ENCODE measurements at places on chromosomes 7 and 10.

DNA sequence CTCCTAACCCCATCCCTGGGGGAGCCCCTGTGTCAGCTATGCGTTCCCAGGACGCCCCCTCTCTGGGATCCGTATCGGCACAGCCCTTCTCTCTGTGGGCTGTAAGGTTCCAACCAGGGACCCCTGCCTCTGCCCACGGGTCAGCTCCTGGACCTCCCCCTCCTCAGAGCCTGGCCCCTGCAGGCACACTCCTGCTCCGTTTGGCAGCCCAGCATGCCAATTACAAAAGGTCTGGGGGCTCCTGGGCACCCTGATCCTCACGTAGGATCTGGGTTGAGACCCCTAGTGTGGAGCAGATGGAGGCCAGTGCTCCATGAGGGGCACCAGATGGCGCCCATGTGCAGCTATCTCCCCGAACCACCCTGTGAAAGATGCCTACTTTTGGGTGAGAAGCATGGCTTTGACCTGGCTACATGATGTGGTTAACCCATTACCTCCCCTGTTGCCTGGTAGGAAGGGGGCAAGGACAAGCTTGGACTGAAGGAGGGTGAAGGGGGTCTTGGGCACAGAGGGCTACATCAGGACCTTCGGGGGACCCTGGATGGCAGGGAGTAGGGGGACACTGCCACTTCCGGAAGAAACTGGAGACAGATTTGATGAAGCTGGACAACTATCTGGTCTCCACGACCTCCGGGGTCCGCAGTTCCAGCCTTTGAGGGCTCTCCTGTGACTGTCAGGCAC is 9.0 kb downstream of the TACR2 start:
- no peak overlapping the region for H3K4me3 ChIP-seq
- no peak overlapping the region for H3K27ac ChIP-seq
- H3K4me1 ChIP-seq = peaks cover 45% of the 10 kb centered on the region

- H3K27me3 ChIP-seq = peaks cover 14% of the 10 kb centered on the region
- H3K27ac ChIP-seq = peak overlapping the region; percentile 89
- no peak overlapping the region for H3K4me3 ChIP-seq
- peaks cover 7% of the 10 kb centered on the region for H3K36me3 ChIP-seq
- peak; percentile 42 for DNase-seq
- H3K4me1 ChIP-seq = peaks cover 71% of the 10 kb centered on the region
Observed at GRCh38 chr7:151454305-151454704, 14.4 kb upstream of the CRYGN start.

DNA sequence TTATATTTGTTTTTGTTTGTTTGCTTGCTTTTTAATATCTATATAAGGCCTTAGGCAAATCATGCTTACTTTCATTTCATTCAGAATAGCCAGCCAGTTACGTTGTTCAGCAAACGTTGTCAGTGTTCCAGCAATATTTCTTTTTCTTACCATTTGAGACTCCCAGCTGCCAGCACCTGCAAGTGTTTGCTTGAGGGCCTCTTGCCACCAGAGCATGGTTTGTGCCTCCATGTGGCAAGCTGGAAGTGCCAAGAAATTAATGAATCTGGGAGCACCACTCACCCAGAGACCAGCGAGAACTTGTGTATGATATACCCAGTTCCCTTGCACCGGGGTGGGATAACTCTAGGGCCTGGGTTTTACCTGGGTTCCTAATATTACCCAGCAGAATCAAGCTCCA is 177.1 kb upstream of the CSTF2T start:
- peaks cover 4% of the 10 kb centered on the region for H3K4me1 ChIP-seq
- DNase-seq = no peak
- no peaks in the 10 kb centered on the region for H3K36me3 ChIP-seq
- H3K27me3 ChIP-seq = no peaks in the 10 kb centered on the region

GRCh38 chr10:30823651-30824050 is 194.1 kb upstream of the LYZL2 start:
- no peak overlapping the region for H3K4me3 ChIP-seq
- H3K36me3 ChIP-seq = no peaks in the 10 kb centered on the region
- H3K27ac ChIP-seq = no peak overlapping the region
- peaks cover 19% of the 10 kb centered on the region for H3K27me3 ChIP-seq

DNA sequence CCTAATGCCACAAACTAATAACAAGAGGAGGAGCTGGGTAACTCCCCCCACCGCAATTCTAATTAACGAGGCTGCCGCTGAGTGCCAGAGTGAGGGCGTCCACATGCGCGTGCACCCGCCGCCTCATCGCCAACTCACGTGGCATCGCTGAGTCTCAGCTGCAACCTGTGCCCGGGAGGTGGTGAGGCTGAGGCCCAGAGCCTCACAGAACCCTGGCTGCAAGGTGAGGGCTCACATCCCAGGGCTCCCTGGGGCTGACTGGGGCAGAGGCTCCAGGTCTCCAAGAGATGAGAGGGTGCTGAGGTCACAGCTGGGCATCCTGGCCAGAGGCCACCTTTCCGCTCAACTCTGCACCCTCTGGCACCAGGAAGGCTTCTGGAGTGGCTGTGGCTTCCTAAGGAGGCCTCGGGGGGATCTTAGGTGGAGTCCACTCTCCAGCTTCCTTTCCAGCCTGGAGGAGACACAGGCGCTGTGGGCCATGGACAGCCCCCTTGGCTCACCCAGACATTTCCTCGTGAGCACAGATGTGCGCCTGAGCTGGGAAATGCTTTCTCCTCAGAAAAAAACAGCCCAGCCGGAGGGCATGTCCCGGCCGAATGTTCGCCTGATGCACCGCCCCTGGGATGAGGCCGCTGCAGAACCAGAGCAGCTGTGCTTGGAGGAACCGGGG is 242.6 kb downstream of the MAD1L1 start:
- no peak for DNase-seq
- no peak overlapping the region for H3K4me3 ChIP-seq
- H3K4me1 ChIP-seq = peaks cover 14% of the 10 kb centered on the region

Measured in nephron progenitor cell (in vitro differentiated cells).